Head of caudate nucleus (tissue), 42 donors: ENCODE measurements at places on chromosomes 4 and X.

DNA sequence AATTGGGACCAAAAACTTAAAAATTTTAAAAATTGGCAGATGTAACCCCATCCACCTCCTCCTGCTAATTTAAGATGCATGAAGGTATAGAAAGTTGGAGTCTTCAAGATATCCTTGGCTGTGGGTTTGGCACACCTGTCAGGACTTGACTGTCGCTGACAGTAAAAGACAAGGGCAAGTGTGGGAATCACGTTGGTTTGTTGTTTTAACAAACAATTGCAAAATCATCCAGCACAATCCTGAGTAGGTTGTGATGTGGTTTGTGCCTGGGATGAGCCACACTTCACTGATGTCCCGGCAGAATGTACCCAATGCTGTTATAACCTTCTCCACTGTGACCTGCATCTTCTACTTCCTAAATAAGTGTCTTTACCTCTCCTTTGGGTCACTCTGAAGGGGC lies 24.0 kb downstream of the HOPX start:
- no peak for DNase-seq

GRCh38 chrX:67568769-67569168 lies 24.9 kb downstream of the AR start:
- no peak for DNase-seq

DNA sequence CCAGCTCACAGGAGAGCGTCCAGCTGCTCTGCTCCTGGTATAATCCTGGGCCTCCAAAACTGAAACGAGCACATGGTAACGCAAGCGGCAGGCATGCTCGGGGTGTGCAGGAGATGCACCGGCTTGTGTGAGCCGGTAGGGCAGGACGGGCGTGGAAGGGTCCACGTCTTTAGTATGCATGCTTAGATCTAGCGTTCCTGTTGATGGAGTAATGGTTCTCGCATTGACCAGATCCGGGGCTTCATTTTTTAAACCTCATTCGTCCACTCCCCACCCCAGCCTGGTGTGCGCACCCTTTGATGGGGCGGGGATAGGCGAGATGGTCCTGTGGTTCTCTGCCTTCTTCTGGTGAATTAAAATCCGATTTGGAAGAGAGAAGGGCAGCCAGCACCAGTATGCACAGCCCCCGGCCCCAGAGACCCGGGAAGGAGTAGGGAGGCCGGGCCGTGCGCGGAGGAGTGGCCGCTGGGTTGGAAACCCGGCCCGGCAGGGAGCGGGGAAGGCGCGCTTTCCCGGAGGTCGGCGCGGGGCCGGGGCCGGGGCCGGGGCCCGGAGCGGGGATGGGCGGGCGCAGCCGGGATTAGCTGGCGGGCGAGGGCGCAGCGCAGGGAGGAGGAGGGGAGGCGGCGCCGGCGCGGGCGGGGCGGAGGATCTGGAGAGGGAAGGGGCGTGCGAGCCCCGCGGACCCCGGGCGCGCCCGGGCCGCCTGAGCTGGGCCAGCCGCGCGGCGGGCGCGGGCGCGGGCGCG lies 39.9 kb downstream of the FAM149A start:
- peak; percentile 58 for DNase-seq

DNA sequence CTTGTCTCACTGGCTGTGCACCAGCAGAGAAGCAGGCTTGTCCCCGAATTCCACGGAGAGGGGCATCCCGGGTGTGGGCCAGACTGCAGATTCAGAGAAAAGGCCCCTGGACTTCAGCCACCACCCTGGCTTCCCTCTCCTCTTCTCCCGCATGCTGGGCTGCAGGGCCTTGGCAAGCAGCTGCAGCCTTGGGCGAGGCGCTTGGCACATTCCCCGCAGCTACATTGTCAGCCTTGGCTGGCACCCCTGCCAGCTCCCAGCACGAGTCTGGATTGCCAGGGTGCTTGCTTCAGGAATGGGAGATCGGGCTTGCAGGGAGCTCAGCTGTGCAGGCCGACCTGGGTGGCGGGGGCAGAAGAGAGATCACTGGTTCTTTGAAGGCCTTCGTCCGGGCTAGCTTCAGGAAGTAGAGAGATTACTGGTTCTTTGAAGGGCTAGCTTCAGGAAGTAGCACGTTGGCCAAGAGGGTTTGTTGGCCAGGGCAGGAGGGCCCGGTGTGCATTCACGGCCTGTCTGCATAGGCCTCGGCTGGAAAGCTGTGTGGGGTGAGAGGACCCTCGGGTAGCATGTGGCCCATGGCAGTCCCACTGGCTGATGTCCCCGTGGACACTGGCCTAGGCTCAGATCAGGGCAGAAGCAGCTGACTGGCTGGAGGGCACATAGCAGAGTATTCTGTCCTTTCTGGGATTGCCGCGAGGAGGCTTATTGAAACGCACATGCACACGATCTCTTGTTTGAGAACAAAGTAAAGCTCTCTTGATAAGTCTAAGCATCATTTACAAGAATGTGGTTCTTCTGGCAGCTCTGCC lies 2.7 kb downstream of the ABCD1 start:
- DNase-seq: peak; percentile 51

DNA sequence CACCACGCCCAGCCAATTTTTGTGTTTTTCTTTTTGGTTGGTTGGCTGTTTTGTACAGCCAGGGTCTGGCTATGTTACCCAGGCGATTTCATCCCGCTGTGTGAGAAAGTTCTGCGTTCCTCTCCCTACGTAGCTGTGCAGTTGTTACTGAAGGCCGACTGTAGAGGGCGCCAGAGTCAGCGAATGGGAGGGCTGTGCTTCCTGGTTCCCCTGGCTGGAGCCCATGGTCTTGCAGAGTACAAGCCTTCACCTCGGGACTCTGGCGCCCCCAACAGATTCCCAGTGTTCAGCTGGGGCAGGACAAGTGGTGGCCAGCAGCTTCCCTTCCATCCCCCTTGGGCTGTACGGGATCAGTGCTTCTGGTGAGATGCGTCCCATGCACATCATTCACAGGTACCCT lies 5.6 kb upstream of the CT45A1 start:
- no peak for DNase-seq

DNA sequence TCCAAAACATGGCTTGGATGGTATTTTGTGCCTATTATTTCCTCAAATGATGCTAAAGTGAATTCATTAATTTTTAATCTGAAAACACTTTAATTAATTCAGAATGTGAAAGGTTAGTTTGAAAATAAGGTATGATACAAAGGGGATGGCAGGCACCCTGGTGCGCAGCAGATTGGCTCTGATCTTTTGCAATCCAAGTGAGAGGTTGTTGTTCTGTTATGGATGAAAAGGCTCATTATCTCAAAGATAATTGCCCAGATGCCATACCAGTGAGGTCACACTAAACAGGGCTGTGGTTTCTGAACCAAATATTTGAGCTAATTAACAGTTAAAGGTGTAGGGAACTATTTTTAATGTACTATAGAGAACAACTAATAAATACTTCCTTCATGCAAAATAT lies 504.9 kb downstream of the RAPGEF2 start:
- DNase-seq: no peak

GRCh38 chr4:139639654-139640053 lies 26.0 kb upstream of the MGST2 start:
- DNase-seq: no peak

- no peak for DNase-seq
Measured at GRCh38 chrX:19708683-19709082, 178.7 kb downstream of the SH3KBP1 start.

- DNase-seq: no peak
Measured at GRCh38 chr4:3340700-3341083, 47.9 kb downstream of the RGS12 start.

- no peak for DNase-seq
Measured at GRCh38 chr4:86633854-86634253, 39.7 kb downstream of the PTPN13 start.

DNA sequence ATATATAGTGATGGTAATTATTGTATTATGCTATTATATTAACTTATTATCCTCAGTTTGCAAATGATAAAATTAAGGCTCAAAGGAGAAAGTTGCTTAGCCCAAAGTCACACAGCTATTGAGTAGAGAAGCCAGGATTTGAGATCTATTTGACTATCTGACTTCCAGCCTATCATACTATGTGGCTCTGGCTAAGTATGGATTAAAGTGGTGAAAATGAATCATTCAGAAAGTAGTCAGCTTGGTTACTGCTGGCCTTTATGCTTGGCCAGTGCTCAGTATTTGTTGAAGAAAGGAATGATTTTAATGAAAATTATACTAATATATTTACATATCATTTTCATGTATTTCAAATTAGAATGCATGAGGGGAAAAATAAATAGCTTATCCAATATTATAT lies 219.8 kb downstream of the SHROOM3 start:
- DNase-seq: no peak

DNA sequence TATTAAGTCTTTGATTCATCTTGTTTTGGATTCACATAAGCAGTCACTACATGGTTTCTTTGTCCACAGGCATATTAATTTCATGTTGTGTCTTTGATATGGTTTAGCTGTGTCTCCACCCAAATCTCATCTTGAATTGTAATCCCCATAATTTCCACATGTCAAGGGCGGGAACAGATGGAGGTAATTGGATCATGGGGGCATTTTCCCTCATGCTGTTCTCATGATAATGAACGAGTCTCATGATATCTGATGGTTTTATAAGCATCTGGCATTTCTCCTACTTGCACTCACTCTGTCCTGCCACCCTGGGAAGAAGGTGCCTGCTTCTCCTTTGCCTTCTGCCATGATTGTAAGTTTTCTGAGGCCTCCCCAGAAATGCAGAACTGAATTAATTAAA lies 1811.2 kb upstream of the PCDH10 start:
- DNase-seq: no peak

DNA sequence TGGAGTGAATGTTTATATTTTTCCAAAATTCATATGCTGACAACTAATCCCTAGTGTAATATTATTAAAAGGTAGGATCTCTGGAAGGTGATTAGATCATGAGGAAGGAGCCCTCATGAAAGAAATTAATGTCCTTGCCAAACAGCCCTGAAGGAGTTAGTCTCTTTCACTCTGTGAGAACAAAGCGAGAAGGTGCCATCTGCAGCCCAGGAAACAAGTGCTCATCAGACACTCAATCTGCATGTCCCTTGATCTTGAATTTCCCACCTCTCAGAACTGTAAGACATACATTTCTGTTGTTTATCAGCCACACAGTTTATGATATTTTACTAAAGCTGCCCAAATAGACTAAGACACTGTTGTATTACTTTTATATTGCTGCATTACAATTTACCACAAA lies 1283.4 kb downstream of the PCDH7 start:
- no peak for DNase-seq

- DNase-seq: no peak
Measured at GRCh38 chr4:54482529-54483200, 175.1 kb upstream of the KIT start.

- no peak for DNase-seq
Measured at GRCh38 chrX:5936438-5936837, 292.2 kb downstream of the NLGN4X start.

- no peak for DNase-seq
Measured at GRCh38 chr4:173932701-173933100, 350.8 kb downstream of the FBXO8 start.

GRCh38 chrX:9995855-9996339 lies 28.7 kb downstream of the CLDN34 start:
- DNase-seq: peak; percentile 88

- DNase-seq: no peak
Measured at GRCh38 chr4:161457311-161457710, 706.5 kb downstream of the FSTL5 start.

DNA sequence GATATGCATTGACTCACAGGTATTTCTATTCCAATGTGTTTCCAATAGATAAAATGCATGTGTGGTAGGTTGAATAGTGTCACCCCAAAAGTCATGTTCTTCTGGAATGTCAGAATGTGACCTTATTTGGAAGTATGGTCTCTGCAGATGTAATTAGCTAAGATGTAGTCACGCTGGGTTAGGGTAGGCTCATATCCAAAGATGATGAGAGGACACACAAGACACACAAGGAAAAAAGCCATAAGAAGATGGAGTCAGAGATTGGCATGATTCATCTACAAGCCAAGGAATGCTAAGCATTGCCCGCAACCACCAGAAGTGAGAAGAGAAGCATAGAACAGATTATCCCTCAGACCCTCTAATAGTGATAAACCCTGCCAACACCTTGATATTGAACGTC lies 17.5 kb downstream of the ZNF330 start:
- no peak for DNase-seq

DNA sequence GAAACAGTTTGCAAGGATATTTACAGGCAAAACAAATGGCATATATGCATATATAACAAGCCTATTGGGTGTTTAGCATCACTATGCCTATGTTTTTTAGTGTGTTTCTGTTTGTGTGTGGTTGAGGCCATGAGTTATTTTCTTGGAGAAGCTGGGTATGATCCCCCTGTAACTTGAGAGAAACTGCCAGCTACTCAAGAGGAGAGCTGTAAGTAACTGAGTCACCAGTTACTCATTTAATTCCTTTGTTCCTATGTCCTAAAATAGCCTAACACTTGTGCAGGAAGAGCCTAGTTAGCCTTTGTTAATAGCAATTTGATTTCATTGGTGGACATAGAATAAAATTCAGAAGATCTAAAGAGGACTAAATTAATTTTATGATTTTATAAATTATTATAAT lies 79.1 kb downstream of the PWWP3B start:
- DNase-seq: no peak

DNA sequence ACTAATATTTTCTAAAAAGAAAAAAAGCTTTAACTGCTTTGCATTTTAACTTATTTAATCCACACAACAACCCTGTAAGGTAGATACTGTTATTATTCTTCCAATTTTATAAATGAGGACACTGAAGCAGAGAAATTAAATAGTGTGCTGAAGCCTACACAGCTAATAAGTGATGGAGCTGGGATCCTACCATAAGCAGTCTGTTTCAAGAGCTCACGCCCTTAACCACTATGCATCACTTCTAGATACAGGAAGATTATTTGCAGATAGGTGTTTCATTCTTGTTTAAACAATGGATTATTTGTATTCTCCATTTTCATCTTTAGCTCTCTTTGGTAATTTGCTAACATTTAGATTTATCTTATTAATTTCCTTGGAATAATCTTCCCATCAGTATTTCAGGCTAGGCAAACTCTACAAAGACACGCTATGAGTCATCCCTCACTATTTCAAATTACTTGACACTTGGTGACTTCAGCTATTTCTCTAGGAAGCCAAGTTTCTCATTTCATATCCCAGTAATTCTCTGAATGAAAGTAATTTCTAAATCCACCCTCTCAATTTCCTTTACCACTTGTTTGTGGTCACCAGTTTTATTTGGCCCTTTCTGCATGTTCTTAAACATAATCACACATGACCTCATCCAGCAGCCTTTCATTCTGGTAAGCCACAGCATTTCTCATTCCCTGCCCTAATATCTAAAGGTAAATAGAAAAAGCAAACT lies 67.3 kb downstream of the ASB9 start:
- no peak for DNase-seq

DNA sequence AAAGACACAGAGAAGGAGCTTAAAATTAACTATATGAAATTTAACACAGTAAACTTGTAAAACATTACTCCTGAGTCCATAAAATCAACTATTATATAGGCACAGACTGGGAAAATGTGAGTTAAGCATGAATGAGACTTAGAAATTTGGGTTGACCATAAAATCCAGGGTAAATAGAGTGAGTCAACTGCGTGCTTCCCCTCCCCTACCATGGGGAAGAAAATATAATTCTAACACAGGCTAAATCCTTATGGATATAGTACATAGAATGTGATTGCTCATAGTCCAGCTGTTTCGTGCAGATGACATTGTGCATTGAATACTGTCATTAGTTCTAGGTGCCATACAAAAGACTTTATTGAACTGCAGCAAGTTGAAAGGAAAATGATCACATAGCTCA lies 42.2 kb downstream of the KLHL5 start:
- DNase-seq: no peak
